ENCODE measurements at places on chromosomes 16 and 17.
A peak's percentile ranks its signal among the peaks of the same experiment; 100 is the strongest.

DNA sequence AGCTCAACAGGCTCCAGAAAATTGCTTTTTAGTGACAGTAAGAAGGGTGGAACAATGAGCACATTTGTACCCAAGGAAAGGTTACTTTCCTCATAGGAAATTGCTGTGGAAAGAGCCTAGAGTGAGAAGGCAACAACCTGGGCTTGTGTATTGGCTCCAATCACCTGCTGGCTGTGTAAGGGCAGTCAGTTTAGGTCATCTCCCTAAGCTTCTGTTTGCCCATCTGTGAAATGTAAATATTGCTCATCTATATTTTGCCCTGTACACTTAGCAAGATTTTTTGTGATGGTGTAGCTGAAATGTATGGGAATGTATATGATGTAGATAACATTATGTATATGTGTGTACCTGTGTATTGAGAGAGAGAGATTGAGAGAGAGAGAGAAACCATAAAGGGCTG lies 225.2 kb upstream of the MPHOSPH6 start:
- no peak for DNase-seq

DNA sequence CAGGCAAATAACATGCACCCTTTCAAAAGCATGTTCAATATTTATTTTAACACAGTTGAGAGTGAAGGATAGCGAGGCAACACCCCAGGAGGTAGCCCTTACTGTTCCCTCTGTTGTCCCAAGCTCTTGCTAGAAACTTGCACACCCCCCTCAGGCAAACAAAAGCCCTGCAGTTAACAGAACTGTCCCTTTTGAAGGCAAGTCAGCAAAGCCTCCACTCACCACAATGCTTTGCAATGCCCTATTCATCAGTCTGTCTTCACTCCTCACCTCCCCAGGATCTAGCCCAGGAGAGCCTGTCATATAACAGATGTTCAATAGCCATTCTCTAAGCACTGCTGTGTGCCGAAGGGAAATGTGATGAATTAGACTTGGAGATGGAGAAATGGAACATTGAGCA lies 3.5 kb upstream of the CNEP1R1 start:
- no peak for DNase-seq

- no peak for DNase-seq
Observed at GRCh38 chr17:62702746-62703260, 75.3 kb downstream of the MRC2 start.

- peak; percentile 83 for DNase-seq
Observed at GRCh38 chr17:39270923-39271322, 45.2 kb upstream of the STAC2 start.

DNA sequence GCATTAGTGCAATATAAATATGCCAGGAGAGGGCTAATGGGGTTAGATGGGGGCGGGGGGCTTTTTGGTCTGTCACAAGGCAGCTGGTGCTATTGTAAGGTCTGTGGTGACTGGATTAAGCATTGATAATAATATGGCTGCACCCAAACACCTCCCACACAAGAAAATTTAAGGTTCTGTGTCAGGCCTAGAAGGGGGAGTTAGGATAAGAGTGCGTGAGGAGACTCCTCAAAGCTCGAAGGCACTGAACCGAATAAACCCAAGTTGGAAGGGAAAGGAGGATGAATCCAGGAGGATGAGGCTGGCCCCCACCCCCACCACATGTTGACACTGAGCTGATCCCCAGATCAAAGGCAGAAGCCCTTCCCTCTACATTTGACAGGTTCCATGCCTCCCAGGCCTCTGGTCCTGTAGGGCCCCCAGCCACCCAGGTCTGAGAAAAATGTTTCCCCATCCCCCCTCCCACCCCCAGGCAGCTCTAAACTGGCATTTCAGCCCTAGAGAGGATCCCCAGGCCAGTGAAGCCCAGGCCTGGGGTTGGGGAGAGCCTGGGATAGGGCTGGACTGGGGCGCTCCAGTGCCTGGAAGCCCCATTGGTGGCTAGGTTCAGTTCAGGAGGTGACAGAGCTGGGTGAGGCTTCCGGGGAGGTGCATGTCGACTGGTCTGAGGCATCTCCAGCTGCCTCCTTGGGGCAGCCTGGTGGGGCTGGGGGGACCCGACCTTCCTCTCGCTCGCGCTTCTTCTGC lies 1.7 kb downstream of the HOXB1 start:
- DNase-seq, result no peak

DNA sequence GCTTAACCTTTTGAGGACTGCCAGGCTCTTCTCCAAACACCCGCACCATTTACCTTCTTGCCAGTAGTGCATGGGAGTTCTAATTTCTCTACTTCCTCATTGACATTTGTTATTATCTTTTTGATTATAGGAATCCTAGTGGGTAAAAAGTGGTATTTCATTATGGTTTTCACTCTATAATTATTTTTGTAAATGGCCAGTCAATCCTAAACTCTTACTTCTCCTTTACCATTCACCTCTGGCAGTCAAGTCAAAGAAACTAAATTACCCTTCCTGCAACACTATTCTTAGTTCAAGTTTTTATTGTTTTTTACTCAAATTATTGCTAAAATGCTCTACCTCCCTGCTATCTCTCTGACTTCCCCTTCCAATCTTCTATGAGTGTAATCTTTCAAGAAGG lies 29.8 kb upstream of the ANKFY1 start:
- DNase-seq, result no peak

All from GM03348 (cell line).